Glutamatergic neuron (in vitro differentiated cells): ENCODE measurements at places on chromosomes 5 and 9.

- no peak for DNase-seq
These were observed 262.9 kb downstream of the SEMA5A start for GRCh38 chr5:9283021-9283420.

DNA sequence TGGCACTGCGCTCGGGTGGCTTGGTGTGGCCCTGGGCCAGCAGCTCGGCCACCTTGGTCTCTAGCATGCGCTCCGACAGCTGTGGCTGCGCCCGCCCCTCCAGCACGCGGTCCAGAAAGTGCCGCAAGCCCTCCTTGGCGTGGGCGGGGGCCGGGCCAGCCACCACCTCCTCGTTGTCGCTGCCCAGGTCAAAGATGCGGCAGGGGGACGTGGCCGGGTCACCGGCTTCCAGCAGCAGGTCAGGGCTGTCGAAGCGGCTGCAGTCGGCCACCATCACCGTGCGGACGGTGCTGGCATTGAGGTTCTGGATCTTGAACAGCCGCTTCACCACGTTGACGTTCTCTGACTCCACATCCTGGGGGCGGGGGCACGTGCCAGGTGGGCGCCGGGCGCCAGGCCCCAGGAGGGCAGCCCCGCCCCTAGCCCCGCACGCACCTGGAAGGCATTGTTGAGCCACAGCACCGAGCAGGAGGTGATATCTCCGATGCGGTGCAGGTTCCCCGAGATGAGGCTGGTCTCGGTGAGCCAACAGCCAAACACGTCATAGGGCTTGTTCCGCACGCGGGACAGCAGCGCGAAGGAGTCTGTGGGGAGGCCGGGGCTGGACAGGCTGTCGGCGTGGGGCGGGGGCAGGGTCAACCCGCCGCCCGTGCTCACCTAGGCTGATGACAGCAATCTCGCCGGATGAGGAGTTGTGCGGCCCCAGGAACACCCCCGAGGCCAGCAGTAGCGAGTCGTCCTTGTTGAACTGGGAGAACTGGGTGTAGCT is 2.2 kb downstream of the FBXW5 start:
- DNase-seq = no peak

DNA sequence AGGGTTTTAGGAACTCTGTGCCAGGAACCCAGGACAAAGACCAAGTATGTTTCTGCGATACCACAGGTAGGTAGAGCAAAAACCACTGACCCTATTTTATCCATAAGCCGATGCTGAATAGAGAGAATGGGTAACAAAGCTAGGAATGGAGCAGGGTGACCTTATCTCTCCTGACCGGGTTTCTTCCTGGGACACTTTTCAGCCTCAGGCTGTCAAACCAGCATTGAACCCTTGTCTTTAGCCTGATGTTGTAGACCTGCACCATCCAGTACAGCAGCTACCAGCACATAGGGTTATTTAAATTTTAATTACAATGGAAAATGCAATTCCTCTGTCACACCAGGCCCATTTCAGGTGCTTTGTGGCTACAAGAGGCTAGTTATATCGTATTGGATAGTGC is 43.1 kb upstream of the DMRT3 start:
- DNase-seq = no peak

GRCh38 chr9:134375430-134376385 is 49.5 kb downstream of the RXRA start:
- no peak for DNase-seq

GRCh38 chr5:27083449-27084415 is 45.3 kb upstream of the CDH9 start:
- no peak for DNase-seq

DNA sequence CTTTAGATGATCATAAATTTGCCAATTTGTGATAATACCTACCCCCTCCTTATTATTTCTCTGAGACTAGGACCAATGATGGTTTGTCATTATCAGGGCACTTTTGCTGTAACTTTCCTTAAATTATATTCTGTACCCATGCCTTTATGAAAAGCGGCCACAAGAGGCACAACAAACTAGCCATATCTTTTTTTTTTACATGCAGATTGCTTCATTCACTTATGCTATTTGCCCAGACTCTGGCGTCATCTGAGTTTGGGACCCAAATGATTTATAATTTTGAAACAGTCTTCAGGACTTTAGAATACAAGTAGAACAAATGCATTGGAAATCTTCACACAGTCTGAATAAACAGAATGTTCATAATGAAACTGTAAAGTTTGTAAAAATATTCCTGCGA is 408.1 kb downstream of the MAT2B start:
- no peak for DNase-seq

GRCh38 chr9:78406933-78407332 is 110.0 kb downstream of the PSAT1 start:
- no peak for DNase-seq
